Cardiac muscle cell (in vitro differentiated cells and primary cell): ENCODE measurements at places on chromosomes 7 and 10.

DNA sequence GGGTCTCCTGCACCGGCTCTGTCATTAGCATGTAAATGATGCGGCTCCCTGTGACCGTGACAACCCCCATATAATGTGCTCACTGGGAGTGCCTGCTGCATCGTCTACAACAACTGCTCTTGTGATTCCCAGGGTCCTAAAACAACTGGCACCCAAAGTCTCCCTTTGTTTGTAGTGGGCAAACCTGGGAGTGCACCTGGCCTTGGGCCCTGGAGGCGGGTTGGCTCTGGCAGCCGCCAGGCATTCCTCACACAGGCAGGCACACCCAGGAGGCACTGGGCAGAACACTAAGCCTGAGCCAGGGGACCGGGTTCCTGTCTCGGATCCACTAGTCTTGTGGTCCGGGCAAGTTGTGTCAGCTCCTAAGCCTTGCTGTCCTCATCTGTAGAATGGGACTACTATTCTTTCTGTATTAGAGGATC lies 115.5 kb upstream of the GPR26 start:
- no peaks in the 10 kb centered on the region for H3K4me1 ChIP-seq
- no peak for DNase-seq
- no peaks in the 10 kb centered on the region for H3K36me3 ChIP-seq
- no peak overlapping the region for H3K27ac ChIP-seq

GRCh38 chr7:128703609-128704241 lies 31.6 kb downstream of the GARIN1A start:
- H3K27ac ChIP-seq, result no peak overlapping the region
- no peaks in the 10 kb centered on the region for H3K27me3 ChIP-seq
- H3K4me3 ChIP-seq, result no peak overlapping the region
- H3K4me1 ChIP-seq, result no peaks in the 10 kb centered on the region
- H3K36me3 ChIP-seq, result no peaks in the 10 kb centered on the region
- DNase-seq, result no peak

GRCh38 chr7:104397442-104397841 lies 69.0 kb downstream of the LHFPL3 start:
- H3K27me3 ChIP-seq, result no peaks in the 10 kb centered on the region
- no peak overlapping the region for H3K4me3 ChIP-seq
- H3K27ac ChIP-seq, result no peak overlapping the region
- H3K36me3 ChIP-seq, result no peaks in the 10 kb centered on the region

DNA sequence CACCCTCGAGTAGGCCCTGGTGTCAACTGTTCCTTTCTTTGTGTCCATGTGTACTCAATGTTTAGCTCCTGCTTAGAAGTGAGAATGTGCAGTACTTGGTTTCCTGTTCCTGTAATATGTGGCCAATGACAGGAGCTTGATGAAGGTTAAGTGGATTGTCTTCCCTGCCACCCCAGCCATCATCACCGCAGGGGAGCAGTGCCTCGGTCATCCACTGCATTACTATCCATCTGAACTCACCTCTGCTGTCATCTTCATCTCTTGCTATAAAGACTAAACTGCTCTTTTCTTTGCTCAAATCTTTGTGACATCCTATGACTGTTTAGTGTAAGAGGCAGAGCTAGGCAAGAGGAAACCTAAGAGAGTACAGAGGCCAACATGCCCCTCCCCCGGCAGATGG lies 15.6 kb downstream of the ITIH2 start:
- H3K4me1 ChIP-seq, result no peaks in the 10 kb centered on the region
- no peak overlapping the region for H3K27ac ChIP-seq
- H3K36me3 ChIP-seq, result no peaks in the 10 kb centered on the region
- H3K27me3 ChIP-seq, result peaks cover 5% of the 10 kb centered on the region

DNA sequence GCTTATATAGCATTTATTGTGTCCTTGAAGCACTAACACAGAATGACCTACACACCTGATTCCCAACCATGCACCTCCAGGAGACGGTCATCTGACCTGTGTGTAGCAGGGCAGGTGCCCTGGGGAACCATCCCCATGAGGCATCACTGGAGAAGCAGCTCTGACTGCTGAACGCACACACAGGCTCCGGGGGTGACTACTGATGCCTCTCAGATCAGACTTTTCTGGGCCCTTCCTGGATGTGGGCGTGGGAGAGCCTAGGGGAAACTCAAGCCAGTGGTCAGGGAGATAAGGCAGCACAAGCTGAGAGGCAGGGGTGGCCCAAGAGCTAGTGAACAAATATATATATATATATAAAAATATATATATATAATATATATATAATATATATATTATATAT lies 37.6 kb downstream of the CPXM2 start:
- peaks cover 6% of the 10 kb centered on the region for H3K4me1 ChIP-seq
- DNase-seq, result no peak
- no peaks in the 10 kb centered on the region for H3K36me3 ChIP-seq
- H3K27ac ChIP-seq, result no peak overlapping the region

- H3K4me3 ChIP-seq, result no peak overlapping the region
- no peaks in the 10 kb centered on the region for H3K36me3 ChIP-seq
- H3K4me1 ChIP-seq, result no peaks in the 10 kb centered on the region
- no peaks in the 10 kb centered on the region for H3K27me3 ChIP-seq
- DNase-seq, result no peak
These were observed 172.2 kb upstream of the KMT2E start for GRCh38 chr7:104841798-104842197.

- no peaks in the 10 kb centered on the region for H3K36me3 ChIP-seq
- DNase-seq, result no peak
- H3K4me1 ChIP-seq, result no peaks in the 10 kb centered on the region
These were observed 8.2 kb downstream of the EMX2 start for GRCh38 chr10:117550599-117551329.
